ENCODE measurements at places on chromosomes 7 and 10.

- no peak for DNase-seq
Measured at GRCh38 chr10:78041170-78042057, 7.8 kb downstream of the RPS24 start.

DNA sequence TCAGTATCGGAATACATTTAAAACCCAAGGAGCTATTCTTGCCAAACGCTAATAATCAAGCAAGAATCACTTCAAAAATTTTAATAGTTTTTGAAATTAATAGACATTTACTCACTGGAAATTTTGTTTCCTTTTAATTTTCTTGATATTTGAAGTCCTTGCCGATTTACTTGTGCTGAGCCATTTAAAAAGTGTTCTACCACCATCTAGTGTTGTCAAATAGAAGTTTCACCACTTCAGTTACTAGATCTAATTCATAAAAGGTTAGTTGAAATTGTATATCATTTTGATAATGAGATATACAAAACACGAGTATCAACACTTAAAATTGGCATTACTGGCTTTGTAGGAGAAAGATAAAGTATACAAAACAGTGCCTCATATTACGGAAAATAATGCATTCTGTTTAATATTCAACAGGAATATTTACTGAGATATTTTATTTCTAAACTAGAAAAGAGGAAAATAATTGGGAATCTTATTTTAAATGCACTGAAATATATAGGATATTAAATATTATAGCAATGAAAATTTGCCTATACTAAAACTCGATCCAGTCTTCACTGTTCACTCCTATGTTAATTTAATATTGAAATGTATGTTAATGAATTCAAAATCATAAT lies 664.8 kb upstream of the SEMA3D start:
- DNase-seq: peak; percentile 1

- no peak for DNase-seq
Measured at GRCh38 chr7:44633254-44634186, 27.1 kb downstream of the OGDH start.

- DNase-seq: no peak
Measured at GRCh38 chr10:22251751-22252223, 34.0 kb upstream of the EBLN1 start.

GRCh38 chr10:42939685-42940366 lies 137.0 kb upstream of the RET start:
- no peak for DNase-seq

DNA sequence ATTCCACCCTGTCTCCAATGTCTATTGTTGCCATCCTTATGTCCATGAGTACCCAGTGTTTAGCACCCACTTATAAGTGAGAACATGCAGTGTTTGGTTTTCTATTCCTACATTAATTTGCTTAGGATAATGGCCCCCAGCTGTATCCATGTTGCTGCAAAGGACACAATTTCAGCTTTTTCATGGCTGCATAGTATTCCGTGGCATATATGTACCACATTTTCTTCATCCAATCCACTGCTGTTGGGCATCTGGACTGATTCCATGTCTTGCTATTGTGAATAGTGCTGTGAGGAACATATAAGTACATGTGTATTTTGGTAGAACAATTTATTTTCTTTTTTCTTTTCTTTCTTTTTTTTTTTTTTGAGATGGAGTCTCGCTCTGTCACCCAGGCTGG lies 68.2 kb downstream of the TMEM178B start:
- DNase-seq: no peak

- no peak for DNase-seq
Measured at GRCh38 chr10:96401036-96401435, 42.2 kb upstream of the OPALIN start.

DNA sequence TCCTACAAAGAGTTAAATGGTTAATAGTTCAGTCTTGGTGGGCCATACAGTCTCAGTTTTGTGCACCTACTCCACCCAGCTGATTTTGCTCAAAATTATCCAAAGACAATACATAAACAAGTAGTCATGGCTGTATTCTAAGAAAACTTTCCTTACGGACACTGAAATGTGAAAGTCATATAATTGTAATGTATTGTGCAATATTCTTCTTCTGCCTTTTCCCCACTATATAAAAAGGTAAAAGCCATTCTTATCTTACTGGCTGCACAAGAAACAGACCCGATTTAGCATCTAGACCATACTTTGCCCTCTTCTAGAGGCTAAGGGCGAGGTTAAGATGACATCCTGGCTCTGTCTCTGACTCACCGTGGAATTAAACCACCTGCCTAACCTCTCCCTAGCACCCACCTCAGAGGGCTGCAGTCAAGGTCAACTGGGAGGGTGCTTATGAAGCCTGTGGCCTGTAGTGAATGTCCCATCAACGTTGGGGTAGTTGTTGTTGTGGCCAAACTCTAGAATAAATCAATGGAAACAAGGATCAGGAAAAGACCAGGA lies 63.8 kb upstream of the DOCK1 start:
- DNase-seq: no peak

GRCh38 chr7:151599401-151600227 lies 79.9 kb upstream of the RHEB start:
- DNase-seq: no peak

DNA sequence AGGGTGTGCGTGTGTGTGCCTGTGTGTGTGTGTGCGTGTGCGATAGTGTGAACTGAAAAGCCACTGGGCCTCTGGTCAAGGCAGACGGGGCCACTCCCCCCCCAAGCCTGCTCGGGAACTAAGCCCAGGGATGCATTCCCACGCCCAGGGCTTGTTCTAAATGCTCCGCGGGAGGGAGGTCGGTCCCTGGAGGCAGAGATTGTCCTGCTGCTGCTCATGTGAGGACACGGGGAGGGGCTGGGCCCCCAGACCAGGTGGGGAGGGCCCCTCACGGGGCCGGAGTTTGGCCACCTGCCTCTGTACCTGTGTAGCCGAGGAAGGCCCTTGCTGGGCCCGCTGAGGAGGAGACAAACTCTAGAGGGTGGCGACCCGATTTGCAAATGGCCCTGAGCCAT lies 93.9 kb downstream of the PDGFA start:
- no peak for DNase-seq

- no peak for DNase-seq
Measured at GRCh38 chr10:49001402-49001801, 61.8 kb upstream of the LRRC18 start.

DNA sequence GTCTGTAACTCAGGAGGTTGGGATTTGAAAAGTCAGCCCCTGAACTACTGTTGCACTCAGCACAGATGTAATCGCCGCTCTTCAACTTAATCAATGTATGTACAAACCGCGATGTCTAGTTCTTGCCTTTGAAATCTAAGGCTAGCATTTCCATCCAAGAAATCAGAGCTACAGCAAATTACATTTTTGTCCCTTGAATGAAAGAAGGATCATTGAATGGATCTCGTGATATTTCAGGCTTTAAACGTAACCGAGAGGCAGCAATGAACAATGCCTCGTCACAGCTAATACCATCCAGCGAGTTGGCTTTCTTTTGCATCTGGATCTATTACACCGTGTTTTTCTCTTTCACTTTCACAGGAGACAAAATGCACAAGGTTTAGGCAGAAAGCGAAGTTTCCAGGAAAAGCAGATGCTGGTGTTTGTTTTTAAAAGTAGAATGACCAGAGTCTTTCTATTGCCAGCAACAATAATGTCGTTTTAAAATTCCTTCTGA lies 5.5 kb downstream of the SKIDA1 start:
- no peak for DNase-seq

- no peak for DNase-seq
Measured at GRCh38 chr7:22654831-22655230, 72.2 kb upstream of the IL6 start.

DNA sequence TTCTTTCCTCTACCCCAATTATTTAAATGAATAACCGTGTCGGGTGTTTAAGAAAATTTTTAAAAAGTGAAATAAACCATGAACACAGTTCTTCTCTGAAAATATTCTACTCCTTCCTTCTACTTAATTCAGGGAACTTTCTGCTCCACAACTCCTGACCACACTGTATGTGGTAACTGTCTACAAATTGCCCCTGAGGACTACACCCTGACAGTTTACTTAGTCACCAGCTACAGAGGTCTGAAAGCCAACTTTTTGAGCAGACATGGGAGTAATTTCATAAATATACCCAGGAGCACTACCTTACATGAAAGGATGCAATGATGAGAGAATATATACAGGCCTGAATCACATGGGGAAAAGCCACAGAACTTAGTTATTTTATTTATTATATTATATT lies 523.2 kb upstream of the SORCS1 start:
- DNase-seq: no peak

DNA sequence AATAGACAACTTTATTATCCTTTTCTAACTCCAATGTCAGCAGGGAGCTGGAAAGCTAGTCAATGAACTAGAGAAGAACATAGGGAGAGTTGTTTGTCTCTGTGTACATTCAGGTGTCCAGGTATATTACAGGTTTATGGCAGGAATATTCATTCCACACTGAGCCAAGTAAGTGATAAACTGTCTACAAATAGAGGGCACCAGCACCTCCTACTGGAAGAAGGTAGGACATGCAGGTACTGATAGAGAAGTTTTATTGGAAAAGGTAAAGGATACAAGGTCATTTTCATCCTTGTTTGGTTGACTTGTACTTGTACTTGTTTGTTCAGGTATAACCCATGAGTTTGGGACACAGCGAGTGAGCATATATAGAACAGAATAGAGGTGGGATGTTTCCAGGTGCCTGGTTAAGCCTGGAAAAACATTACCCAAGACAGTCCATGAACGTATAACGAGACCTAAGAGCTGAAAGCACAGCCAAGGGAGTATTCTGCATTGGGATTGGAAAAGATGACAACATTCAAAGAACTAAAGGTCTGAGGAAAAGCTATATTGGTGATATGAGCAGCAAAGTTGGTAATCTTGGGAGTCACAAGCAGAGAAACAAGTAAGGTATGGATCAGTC lies 61.4 kb upstream of the PPP1R3C start:
- DNase-seq: no peak

Measured in NCI-H524 treated with DMSO at 0.1 percent for 48 hours (cell line).